Activated gamma-delta T cell (primary cell): ENCODE measurements at places on chromosomes 7 and 10.

- DNase-seq = no peak
Observed at GRCh38 chr10:69208761-69209160, 11.4 kb upstream of the HKDC1 start.

- no peak for DNase-seq
Observed at GRCh38 chr10:30374353-30374752, 25.3 kb upstream of the MTPAP start.

DNA sequence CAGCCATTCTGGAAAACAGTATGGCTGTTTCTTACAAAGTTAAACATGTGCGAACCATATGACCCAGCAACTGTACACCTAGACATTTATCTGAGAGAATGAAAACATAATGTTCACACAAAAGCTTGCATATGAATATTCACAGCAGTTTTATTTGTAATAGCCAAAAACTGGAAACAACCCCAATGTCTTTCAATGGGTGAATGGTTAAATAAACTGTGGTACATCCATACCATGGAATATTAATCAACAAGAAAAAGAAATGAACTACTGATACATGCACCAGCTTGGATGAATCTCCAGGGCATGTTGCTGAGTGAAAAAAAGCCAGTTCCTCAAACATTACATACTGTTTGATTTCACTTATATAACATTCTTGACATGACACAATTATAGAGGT is 37.3 kb downstream of the LEP start:
- DNase-seq = no peak

- no peak for DNase-seq
Observed at GRCh38 chr7:117619681-117620080, 139.9 kb downstream of the CFTR start.

- no peak for DNase-seq
Observed at GRCh38 chr10:132434405-132435005, 37.5 kb downstream of the PWWP2B start.

DNA sequence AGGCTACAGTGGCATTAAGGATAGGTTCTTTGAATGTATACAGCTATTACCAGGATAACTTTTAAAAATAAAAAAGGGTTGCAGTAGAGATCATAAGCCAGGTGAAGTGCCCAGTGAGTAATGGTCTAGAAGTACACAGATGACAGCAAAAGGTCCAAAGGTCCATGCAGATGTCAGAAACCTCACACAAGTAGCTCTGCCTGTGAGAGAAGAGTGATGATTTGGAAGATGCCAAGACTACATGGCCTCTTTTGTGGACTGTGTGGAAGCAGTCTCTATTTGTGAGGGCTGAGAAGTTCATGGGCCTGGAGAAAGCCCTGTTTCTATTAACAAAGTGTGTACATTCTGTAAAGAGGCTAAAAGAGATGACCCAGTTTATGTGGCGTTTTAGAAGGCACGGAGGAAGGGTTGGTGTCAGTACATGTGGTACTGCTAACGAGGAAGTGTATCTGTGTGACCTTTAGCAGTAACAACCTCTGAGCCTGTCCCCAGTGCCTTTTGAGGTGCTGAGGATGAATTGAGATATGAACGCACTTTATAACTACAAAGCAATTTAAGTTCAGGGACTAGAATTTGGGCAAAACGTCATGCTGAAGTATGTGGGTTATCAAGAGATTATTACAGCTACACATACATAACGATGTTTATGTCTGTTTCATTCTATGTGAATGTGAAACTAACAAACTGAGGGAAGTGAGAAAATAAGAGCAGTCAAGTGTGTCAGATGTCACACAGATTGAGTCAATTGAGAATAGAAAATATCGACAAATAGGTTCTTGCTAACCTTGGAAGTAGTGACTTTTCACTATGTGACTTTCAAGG is 7.6 kb downstream of the CYCS start:
- DNase-seq = no peak

- DNase-seq = no peak
Observed at GRCh38 chr10:17210361-17210760, 8.9 kb upstream of the TRDMT1 start.

- no peak for DNase-seq
Observed at GRCh38 chr10:19332304-19332703, 283.7 kb downstream of the MALRD1 start.

DNA sequence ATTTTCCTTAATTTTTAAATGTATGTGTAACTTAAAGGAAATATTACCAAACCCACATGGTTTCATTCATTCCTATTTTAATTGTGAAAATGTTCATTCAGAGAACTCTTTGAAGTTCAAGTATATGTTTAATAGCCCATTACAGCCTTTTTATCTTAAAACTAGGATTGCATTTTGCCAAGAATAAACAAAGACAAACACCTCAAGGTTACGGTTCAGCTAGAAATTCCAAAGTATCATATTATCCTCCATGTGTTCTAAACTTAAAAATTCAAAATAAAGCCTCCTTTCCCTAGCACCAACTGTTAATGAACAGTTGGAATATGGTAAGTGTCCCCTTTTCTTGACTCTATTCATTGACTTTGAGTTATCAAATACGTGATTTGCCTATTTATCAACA is 215.6 kb upstream of the SEMA3E start:
- DNase-seq = no peak

DNA sequence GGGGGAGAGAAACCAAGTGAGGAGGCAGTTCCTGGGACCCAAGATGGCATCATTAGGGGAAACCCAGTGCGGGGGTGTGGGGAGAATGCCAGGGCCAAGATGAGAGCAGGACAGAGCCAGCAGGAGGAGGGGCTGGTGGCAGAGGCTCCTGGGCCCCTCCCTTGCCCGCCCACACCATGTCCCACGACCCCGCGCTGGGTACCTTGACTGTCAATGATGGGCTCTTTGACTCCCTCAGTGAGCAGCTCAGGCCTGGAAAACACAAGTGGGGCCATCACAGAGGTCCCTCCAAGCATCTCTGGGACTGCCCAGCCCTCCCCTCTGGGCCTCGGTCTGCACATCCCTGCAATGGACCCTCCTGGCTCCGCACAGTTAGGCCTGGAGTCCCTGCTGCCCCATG is 75.4 kb downstream of the RABGEF1 start:
- DNase-seq = no peak

- DNase-seq = no peak
Observed at GRCh38 chr7:14380881-14381280, 391.4 kb upstream of the ETV1 start.
